Fibroblast of gingiva (primary cell): ENCODE measurements at places on chromosomes 2 and 18.

DNA sequence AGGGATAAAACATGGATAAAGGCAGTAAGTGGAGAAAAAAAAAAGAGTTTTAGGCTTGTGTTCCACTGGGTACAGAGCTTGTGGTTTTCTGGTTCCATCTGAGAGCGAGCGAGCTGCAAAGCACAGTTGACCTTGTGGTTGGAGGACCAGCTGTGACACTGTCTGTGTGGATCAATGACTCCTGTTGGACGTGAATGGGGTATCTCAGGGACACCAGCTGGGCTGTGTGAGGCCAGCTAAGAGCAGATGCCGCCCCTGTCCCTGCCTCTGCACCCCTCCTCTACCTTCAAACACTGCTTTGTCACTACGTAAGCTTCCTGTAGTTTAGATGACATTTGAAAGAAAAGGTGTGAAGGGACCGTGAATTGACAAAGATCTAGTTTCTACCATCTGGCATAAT is 67.8 kb downstream of the QPCT start:
- no peak for DNase-seq

DNA sequence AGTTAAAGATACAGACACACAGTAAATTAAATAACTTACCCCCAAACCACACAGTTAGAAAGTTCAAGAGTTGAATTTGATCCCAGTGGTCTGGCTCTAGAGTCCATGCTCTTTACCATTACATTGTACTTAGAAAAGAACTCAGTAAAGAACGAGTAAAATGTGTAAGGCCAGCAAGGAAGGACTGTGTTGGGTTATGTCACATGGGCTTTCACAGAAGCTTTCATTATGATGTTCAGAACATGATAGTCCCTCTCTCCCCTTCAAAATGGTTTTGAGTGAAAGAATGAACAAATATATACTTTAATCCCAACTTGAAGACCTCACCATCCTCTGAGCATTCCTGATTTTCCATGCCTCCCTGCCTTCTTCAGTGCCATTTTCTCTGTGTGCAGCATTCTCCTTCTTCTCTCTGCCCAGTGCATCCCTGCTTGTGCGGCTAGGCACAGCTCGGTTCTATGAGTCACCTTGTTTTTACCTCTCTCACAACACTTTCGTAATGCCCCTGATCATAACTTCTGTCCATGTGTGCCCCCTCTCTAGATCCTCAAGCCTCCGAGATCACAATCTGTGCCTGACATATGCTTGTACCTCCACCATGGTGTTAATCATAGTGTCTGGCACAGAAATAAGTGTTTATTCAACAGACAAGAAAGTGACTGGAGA is 22.0 kb downstream of the RASGRP3 start:
- no peak for DNase-seq

DNA sequence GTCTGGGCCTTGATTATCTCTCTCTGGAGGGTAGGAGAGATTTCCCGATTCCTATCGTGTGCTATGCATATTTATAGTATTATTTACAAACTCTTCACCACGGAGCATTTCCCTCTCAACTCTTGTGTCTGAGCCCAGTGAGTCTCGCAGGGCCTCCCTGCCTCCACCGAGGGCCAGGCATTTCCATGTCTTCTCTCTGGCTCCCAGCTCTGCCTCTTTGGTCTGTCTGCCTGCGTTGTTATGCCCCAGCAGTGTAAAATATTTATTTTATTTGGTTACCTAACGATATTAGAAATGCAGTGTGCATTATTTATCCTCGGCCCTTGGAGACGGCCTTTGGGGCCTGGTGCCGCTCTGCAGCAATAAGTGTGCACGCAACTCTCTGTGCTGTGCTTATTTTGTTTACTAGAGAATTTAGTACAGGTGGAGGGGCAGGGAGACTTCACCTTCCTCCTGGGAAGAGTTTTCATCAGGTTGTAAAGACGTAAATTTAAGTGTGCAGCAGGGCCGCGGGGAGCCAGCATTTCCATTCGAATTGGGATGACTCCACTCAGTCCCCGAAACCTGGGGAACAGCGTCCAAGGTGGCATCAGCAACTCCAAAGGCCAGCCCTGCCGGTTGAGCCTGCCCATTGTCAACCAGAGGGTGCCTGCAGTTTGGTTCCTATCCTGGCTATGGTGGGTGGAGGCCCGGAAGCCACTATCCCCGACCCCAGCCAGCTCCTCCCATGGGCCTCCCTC is 100.2 kb downstream of the PTGR3 start:
- DNase-seq, result no peak

- DNase-seq, result no peak
Measured at GRCh38 chr18:62611453-62612288, 88.8 kb downstream of the ZCCHC2 start.

GRCh38 chr2:229725716-229726574 is 11.6 kb upstream of the DNER start:
- peak; percentile 82 for DNase-seq

DNA sequence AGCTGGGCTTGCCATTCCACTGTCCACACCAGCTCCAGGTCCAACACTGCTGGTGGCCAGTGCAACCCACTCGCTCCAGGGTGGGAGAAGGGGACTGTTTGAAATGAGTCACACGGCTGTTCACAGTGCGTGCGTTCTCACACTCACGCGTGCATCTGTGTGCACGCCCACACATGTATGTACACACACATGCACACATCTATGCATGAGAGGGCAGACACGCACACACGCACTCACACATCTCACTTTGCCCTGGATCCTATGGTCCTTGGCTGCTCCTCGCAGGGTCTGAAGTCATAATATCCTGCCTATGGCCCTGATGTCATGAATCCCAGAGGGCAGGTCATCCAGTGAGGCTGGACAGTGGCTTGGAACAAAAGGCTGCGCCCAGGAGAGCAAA is 182.8 kb downstream of the EIPR1 start:
- DNase-seq, result no peak

DNA sequence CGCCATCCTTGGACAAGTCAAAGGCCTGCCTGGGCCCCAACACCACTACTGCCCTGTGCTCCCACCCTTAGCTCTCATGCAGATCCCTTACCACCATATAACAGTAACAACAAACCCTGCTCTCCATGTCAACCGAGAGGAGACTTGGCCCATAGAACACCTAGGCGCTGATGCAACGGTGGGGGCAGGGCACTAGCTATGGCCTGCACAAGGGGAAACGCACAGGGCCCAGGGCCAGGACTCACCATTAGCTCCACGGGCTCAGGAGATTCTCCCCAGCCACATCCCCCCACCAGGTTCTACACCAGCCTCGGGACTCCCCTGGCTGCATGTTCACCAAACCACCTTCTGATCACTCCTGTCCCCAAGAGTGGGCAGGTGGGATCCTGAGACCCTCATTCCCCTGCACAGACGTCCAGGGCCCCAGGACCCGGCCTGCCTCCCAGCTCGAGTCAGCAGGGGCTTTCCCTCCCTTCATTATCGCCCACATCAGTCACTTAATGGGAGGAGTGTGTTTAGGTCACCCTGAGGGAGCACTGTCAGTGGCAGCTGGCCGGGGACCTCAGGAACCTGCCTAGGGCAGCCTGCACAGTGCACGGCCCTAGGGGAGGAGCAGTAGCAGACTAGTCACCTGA is 29.3 kb downstream of the ANKMY1 start:
- no peak for DNase-seq

DNA sequence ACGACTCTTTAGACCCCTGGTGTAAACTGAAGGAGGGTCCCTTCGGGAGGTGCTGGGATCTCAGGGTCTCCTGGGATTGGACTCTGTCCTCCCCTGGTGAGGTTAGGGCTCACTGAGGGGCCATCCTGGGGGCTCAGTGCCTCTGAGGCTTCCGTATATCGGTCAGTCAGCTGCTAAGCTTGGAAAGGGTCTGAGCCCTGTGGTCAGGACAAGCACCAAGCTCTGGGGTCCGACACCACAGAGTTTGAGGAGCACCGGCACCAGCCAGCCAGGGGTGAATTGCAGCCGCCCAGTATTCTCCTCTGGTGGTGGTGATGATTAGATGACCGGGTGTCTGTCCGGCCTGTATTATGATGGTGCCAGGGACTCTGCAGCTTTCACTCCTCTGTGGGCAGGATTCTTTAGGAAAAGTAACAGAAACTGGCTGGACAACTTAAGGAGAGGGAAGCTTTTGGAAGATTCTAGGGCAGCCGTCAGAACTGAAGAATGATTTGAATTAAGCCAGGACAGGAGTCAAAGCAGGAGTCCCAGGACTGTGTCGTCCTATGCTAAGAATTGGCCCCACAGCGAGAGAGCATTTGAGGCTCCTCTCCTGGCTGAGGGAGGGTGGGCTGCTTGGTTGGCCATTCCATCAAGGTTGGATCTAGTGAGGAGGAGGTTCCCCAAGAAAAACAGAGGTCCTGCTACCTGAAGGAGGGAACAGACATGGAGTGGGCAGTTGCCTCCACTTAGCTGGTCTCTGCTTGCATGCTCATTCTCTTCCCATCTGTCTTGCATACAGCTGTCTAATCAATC is 158.6 kb upstream of the HS6ST1 start:
- DNase-seq, result no peak

DNA sequence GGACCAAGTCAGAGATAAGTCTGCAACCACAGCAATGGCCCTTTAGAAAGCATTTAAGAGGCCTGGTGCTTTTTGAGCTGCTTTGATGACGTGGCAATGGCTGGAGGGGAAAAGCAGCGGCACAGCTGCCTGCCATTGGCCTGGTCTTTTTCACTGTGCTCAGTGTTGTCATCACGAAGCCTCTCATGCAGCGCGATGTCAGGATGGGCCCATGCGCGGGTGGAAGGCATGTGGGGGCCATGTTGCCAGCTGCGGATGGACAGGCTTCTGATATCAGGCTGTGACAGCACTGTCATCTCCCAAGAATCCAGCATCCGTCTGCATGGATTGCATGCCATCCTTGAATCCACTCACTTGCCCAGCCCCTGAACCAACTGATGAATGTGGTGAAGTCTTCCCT is 204.5 kb downstream of the ACKR3 start:
- no peak for DNase-seq

DNA sequence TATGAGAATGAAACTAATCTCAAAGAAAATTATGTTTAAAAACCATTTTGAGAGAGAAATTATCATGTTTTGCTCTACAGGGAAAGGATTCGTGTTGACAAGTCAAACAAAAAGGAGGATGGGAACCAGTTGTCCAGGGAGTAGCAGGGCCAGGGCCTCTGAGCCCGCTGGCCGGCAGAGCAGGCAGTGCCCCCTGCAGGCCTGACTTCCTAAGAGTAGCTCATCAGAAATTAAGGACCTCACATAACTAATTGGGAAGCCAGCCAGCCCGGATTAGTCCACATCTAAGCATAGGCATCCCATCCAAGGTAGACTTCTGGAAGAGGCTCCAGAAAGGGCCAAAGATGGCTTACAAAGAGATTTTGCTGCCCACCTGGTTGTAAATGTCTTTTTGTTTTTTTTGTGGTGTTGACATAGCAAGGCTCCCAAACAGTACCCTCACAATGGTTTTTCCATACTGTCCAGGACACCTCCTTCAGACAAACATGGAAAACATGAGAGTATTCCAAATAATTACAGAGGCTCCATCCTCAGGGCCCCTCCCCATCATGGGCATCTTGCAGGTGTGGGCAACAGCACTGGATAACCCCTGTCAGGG is 241.2 kb upstream of the TANK start:
- peak; percentile 59 for DNase-seq

DNA sequence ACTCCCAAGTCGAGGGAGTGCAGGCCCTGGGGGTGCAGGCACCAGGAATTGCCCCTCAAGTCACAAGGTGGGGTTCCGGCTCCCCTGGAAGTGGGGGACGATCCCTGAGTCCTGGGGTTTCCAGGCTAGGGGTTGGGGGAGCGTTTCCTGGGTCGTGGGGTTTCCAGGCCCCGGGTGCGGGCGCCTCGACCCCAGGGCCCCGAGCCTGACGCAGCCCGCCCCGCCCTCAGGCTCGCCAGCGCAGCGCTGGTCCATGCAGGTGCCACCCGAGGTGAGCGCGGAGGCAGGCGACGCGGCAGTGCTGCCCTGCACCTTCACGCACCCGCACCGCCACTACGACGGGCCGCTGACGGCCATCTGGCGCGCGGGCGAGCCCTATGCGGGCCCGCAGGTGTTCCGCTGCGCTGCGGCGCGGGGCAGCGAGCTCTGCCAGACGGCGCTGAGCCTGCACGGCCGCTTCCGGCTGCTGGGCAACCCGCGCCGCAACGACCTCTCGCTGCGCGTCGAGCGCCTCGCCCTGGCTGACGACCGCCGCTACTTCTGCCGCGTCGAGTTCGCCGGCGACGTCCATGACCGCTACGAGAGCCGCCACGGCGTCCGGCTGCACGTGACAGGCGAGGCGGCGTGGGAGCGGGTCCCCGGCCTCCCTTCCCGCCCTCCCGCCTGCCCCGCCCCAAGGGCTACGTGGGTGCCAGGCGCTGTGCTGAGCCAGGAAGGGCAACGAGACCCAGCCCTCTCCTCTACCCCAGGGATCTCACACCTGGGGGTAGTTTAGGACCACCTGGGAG is 12.0 kb downstream of the SIGLEC15 start:
- peak; percentile 51 for DNase-seq

- DNase-seq, result no peak
Measured at GRCh38 chr2:240990726-240991377, 7.6 kb upstream of the SNED1 start.

DNA sequence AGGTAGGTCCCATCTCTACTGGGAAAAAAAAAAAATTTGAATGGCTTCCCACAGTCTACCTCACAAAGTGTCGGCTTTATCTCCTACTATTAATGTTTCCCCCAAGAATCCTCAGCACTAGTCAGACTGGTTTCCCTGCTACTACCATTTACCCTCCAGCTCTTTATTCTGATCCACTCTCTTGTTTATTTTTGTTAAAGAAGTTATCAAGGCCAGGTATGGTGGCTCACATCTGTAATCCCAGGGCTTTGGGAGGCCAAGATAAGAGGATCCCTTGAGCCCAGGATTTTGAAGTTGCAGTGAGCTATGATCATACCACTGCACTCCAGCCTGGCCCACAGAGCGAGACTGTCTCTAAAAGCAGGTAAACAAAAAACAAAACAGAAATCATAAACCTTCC is 1275.3 kb downstream of the LRP1B start:
- DNase-seq, result no peak

GRCh38 chr2:102703748-102704147 is 58.1 kb upstream of the TMEM182 start:
- peak; percentile 16 for DNase-seq

DNA sequence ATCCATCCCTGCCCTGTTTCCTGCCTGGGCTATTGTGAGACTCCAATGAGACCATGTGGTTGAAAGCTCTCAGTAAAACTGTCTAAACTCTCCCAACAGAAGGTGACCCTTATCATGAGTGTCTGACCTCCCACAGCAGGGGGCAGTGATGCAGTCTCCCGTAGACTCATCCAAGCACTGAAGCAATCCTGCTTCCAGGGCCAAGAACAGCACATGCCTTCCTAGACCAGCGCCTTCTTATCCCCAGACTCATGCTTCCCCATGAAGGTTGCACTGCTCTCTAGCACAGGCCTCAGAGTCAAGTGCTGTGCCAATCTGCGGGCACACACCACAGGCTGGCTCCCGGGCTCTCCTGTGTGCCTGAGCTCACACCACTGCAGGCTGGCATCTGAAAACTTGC is 112.3 kb downstream of the TNS1 start:
- peak; percentile 89 for DNase-seq

- DNase-seq, result no peak
Measured at GRCh38 chr2:25614711-25615110, 58.7 kb downstream of the DTNB start.

- DNase-seq, result no peak
Measured at GRCh38 chr2:42651057-42651456, 82.6 kb downstream of the MTA3 start.

- no peak for DNase-seq
Measured at GRCh38 chr2:1227274-1227900, 185.9 kb upstream of the TPO start.

- peak; percentile 45 for DNase-seq
Measured at GRCh38 chr2:23757686-23758433, 169.1 kb downstream of the ATAD2B start.

GRCh38 chr2:218322768-218323525 is 30.6 kb upstream of the TMBIM1 start:
- DNase-seq, result peak; percentile 59
